CD4-positive, alpha-beta T cell treated with Interleukin-15 for 4 hours (primary cell): ENCODE measurements at places on chromosomes 2 and 18.
A peak's percentile ranks its signal among the peaks of the same experiment; 100 is the strongest.

DNA sequence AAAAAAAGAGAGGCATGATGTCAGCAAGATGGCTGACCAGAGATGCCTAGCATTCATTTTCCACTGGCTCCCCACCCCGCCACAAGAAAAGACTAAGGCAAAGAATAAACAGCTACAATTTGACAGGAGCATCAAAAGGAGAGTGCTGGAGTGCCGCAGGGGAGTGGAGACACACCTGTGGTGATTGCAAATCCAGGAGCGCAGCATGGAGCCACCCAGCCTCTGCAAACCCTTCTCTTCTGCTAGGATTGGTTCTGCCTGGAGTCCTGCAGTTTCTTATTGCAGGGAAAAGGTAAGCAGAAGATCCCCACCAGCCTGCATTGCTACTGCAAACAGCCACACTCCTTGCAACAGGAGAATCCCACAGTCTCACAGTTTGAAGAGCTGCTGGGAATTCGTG, 26.1 kb downstream of the BOLL start:
- DNase-seq = no peak

- no peak for DNase-seq
Observed at GRCh38 chr2:33134086-33134771, 187.5 kb downstream of the LTBP1 start.

DNA sequence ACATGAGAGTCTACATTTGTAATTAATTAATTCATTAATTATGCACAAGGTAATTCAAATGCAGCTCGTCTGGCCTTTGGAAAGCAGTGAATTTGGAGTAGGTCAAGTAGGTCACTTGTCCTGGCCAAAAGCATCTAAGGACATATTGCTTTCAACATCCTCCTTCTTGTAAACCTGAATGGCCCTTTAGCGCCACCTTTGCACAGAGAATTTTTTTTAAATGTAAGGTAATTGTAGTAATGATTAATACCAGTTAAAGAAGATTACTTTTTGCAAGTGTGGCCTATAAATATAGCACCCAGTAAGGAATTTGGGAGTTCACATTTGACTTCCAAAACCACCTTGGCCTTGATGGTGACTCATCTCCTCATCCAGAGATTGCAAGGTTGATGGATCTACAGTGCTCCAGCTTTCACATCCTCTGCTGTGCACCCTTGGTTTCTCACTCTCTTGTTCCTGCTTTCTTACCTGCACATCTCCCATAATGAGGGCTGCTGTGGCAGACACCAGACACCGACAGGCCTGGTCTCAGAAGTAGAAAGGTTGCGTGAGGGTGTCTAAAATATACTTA, 481.7 kb downstream of the TGIF1 start:
- DNase-seq = no peak

GRCh38 chr18:62522504-62523254, at the start of gene ZCCHC2:
ZCCHC2 (plus strand) TSS chr18:62523025; CDS start chr18:62523425, 400 bp downstream.
- DNase-seq = peak; percentile 98

DNA sequence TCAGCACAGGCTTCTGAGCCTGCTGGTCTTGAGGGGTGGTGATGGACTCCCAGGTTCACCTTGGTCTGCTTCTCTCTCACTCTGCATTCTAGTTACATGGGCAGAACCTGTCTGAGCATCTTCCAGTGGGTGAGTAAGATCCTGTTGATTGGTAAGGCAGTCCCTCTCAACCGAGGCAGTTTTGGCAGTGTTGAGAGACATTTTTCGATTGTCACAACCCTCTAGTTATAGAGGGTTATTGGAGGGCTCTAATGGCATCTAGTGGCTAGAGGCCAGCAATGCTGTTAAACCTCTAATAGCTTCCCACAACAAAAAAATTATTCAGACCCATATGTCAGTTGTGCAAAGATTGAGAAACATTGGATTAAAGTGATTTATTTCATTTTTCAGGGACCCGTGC, 9.3 kb upstream of the MGAT5 start:
- peak; percentile 52 for DNase-seq

- no peak for DNase-seq
Observed at GRCh38 chr2:30224151-30224550, 7.2 kb upstream of the LBH start.

- no peak for DNase-seq
Observed at GRCh38 chr2:219687272-219687671, 59.8 kb downstream of the SLC4A3 start.

GRCh38 chr18:34844732-34845459, 134.8 kb downstream of the DTNA start:
- DNase-seq = no peak

- no peak for DNase-seq
Observed at GRCh38 chr2:102028470-102028869, 36.7 kb downstream of the IL1R2 start.

DNA sequence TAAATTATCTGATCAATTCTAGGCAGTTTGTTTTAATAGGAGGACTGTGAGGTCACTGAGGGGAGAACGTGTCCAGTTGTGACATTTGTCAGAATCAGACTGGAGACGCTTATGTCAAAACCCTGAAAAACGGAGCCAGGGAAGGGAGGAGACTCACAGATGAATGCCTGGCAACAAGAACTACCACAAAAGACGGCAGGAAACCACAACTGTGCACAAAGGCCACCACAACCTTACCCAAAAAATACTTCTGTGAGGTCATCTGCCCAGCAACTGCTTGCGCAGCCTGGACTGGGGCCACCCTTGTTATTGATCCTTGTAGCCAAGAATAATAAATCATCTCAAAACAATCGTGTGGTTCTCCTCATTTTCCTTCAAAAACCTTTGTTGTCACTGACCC, 173.0 kb upstream of the ALKAL2 start:
- peak; percentile 51 for DNase-seq

DNA sequence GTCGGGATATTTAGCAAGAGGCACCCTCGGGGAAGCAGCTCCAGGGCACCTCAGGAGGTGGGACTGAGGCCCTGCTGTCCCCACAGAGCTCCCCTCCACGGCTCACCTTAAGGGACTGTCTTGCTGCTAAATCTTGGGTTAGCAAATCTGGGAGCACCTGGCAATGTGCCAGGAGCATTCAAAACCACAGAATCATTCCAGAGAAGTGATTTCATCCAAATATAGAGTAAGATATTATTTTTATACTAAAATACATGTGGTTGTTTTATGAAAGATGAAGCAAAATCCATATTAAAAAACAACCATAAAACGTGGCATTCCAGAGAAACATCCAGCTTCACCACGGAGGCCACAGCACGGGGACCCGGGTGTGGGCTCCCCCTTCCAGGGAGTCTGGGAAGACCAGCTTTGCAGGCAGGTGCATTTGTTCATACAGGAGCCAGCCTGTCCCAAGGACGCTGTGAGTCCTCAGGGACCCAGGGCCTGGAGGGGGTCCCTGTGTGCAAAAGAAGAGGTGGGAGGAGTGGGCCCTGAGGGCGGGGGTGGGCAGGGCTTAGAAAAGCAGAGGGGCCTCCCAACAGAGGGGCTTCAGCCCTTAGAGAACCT, 16.3 kb downstream of the HS1BP3 start:
- no peak for DNase-seq

- DNase-seq = no peak
Observed at GRCh38 chr2:65655000-65655399, 222.6 kb upstream of the SPRED2 start.

DNA sequence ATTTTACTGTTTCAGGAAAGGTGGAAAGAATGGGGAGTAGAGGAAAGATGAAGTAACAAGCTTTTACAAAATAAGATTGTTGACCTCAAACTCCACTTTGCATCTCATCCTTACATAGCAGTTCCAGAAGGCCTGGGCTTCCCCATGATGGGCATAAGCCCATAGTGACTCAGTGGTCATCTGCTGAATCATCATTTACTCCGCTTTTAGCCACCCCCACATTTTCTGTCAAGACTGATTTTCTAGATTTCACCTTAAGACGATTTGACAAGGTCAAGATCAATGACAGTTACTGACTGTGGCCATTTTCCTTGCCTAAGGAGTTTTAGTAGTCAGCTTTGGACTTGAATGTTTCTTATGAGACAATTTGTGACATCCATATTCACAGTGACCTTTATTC, 49.4 kb downstream of the PLEKHM3 start:
- no peak for DNase-seq

DNA sequence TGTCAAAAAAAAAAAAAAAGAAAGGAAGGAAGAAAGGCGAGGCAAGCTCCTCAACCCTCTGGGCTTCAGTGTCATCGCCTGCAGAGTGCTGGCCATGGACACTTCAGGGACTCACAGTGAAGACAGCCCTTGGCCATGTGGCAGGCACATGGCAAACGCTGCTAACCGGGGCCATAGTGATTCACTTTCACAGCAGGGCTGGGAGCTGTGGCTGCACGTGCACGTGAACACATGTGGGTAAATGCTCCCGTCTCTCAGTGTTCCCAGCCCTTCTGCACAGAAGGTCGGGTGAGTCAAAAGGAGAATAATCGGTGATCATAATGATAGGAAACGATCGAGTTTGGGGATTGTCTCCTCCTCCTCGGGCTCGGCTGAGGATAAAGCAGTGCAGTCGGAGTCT, 46.1 kb upstream of the UBE2F start:
- no peak for DNase-seq

DNA sequence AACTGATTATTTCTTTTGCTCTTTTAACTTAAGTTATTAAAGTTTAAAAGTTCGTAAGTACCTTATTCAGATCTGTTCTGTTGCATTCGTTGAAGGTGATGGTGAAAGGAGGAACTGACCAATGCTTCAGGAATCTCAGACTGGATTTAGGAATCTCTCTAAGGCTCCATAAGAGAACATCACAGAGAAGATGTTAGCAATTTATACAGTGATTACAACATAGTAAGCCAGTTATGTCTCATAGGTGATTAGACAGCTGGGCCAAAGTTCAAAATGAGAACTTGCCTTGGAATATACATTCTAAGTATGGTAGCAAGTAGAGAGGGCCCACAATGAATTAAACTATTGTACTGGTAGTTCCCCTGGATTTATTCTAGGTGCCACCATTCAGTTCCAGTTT, 3.2 kb downstream of the MARS2 start:
- no peak for DNase-seq

DNA sequence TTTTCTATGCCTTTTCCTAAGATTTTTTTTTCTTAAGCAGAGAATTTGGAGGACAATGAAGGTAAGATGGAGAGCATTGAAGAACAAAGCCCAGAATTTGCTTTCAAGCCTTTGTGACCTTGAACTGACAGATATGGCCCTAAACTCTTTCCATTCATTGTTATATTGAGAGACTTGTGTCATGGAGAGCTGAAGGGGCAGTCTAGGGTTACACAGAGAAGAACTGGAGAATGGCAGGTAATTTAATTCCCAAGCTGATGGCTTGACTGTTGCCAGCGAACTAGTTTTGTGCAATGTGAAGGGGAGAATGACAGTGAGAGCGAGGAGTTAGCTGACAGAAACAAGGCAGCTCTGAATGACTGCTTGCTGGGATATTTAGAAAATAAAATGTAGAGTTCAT, 1344.2 kb downstream of the LRP1B start:
- no peak for DNase-seq

DNA sequence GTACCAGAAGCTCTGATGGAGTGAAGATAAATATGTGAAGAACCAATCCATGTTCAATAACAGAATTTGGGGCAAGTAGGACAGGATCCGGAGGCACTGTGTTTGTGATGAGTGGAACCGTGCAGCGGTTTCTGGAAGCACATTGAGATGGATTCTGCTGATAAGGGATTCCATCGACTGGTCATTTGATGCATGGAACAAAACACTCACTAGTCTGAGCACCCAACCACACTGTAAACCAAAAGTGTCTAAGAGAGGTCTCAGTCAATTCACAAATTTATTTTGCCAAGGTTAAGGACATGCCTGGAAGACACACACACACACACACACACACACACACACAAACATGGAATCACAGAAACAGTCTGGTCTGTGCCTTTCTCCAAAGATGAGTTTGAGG, 459.5 kb downstream of the FBXO15 start:
- no peak for DNase-seq
